ENCODE measurements at places on chromosomes 12 and 14.
A peak's percentile ranks its signal among the peaks of the same experiment; 100 is the strongest.

GRCh38 chr14:22689199-22689598 is 45.0 kb upstream of the OR6J1 start:
- no peak for DNase-seq

GRCh38 chr14:100972118-100972897 is 68.8 kb upstream of the RTL1 start:
- DNase-seq: no peak

DNA sequence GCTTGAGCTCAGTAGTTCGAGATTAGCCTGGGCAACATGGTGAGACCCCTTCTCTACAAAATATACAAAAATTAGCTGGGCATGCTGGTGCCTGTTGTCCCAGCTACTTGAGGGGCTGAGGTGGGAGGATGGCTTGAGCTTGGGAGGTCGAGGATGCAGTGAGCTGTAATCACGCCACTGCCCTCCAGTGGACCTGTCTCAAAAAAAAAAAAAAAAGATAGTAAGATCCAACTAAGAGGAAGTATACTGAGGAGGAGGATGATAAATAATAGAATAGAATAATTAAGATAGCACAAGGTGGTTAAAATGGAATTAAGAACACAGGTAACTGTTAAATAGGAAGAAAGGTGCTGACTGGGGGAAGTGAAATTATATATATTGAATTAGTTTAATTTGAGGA is 37.0 kb upstream of the BAZ1A start:
- no peak for DNase-seq

- no peak for DNase-seq
Measured at GRCh38 chr14:71243697-71244096, 336.4 kb downstream of the PCNX1 start.

- DNase-seq: no peak
Measured at GRCh38 chr12:91890742-91891141, 254.9 kb downstream of the BTG1 start.

DNA sequence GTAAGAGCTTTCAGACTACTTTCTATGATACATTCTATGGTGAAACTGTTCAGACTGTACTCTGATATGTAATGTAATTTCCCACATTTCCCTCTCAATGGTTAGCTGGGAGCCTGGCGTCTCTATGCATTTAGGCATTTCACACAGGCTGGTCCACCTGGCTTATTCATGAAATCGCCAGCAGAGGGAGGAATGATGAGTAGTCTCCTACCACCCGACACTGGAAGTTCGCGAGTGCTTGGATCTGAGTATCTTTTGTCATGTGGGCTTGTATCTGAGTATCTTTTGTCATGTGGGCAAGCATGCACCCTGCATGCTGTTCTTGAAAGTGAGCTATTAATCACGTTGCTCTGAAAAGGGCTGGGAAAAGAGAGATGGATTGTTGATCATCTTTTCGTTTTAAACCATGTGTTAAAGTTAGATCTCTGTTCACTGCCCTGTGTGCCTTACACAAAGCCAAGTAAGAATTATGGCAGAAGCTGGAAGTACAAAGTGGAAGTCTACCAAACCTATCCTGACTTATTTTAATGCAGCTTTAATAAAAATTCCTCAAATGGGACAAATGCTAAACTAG is 235.0 kb downstream of the ATP23 start:
- DNase-seq: peak; percentile 31

GRCh38 chr12:79057540-79057939 is 193.0 kb downstream of the SYT1 start:
- no peak for DNase-seq

- no peak for DNase-seq
Measured at GRCh38 chr12:115869604-115870003, 407.9 kb downstream of the MED13L start.

- DNase-seq: no peak
Measured at GRCh38 chr14:86518298-86518697, 988.4 kb downstream of the FLRT2 start.

- DNase-seq: no peak
Measured at GRCh38 chr14:24381363-24382063, 13.5 kb downstream of the NFATC4 start.

DNA sequence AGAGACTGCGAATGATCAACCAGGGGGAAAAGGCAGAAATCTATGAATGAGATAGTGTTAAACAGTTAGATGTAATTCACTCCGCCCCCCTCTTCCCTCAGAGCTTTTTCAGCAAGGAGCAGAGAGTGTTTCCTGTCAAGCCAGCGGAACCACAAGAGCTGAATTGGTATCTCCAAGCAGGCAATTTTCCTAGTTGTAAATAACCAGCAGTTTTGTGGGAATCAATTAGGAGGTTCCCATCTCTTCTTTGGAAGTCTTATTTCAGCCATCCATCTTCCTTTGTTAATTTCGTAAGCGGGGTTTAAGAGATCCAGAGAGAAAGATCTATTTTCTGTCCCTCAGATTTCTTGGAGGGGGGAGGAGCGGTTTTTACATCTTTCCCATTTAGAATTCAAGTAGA is 178.0 kb downstream of the FOXN3 start:
- DNase-seq: no peak

- DNase-seq: peak; percentile 22
Measured at GRCh38 chr14:31939934-31940333, 137.2 kb upstream of the ARHGAP5 start.

GRCh38 chr12:61896436-61896835 is 363.8 kb upstream of the USP15 start:
- peak; percentile 55 for DNase-seq

DNA sequence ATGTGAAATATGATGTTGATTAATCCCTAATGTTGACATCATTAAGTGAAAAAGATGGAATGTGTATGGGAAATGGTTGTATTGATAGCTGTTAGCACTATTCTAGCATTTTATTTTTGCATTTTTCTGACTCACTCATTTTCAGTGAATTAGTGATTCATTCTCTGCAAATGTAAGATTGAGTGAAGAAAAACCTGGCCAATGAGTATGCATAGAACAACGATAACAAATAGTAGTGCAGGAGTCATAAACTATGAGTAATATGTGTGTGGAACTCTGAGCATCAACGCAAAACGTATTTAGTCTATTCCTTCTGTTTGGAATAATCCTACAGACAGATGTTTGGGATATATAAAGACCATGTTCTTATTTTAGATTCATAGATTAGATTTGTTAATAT is 76.3 kb upstream of the RTL1 start:
- DNase-seq: no peak

- DNase-seq: no peak
Measured at GRCh38 chr14:53310412-53310811, 157.3 kb upstream of the DDHD1 start.

DNA sequence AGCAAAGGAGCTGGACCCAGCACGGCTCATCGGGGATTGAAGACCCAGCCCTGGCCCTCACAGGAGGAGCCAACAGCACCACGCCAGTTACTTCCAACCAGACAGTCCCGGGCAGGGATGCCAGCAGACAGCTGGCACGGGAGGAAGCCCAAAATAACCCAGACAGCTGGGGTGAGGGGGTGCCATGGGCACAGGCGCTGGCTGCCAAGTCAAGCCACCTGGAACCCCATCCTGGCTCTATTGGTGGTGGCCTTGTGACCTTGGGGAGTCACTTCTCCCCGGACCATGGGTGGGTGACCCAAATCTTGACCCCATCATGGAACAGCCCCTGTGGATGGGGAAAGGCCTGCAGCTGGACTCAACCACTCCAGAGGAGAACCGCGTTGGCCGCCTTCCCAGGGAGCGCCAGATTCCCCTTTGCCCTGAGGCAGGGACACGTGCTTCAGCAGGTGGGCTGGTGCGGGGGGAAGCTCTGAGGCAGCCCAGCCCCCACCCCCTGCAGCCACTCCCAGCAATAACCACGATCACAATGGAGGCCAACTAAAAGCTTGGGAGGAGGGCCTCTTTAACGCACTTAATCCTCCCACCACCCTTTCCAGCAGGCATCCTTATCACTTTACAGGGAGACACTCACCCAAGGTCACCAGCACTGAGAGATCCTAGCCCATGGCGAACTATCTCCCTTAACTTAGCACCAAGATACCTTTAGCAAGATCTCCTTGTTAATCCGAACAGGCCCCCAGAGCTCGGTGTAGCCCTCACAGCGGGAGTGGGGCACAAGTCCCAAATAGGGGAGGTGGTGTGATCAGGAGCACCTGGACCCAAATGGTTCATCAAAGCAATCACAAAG is 4.7 kb upstream of the RHOF start:
- peak; percentile 95 for DNase-seq

GRCh38 chr14:90483571-90483974 is 86.7 kb downstream of the CALM1 start:
- DNase-seq: peak; percentile 65

DNA sequence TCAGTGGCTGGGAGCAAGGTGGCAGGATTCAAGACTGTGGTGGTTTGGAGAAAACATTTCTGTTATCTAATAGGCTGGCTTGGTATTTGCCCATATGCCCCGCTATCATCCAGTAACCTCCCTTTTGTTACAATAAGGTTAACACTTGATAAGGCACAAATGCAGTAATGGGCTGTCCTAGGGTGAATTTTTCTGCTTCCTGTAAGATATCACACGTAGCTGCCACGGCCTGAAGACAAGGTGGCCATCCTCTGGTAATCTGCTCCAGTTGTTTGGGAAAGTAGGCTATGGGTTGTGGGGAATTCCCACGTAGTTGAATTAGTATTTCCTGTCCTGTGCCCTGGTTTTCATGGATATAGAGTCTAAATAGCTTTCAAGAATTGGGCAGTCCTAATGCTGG is 23.1 kb downstream of the ANG start:
- no peak for DNase-seq

- no peak for DNase-seq
Measured at GRCh38 chr12:126353604-126354003, 1288.4 kb downstream of the AACS start.

- DNase-seq: no peak
Measured at GRCh38 chr12:118428643-118429042, 52.3 kb downstream of the SUDS3 start.

- DNase-seq: no peak
Measured at GRCh38 chr12:13103391-13104033, at the start of gene GSG1. GSG1 (minus strand) TSS chr12:13103667; CDS start chr12:13103512, 155 bp downstream.

- DNase-seq: no peak
Measured at GRCh38 chr12:38392554-38393144, 76.1 kb downstream of the ALG10B start.

GRCh38 chr14:67618617-67619063 is 1.1 kb upstream of the ARG2 start:
- DNase-seq: peak; percentile 61

DNA sequence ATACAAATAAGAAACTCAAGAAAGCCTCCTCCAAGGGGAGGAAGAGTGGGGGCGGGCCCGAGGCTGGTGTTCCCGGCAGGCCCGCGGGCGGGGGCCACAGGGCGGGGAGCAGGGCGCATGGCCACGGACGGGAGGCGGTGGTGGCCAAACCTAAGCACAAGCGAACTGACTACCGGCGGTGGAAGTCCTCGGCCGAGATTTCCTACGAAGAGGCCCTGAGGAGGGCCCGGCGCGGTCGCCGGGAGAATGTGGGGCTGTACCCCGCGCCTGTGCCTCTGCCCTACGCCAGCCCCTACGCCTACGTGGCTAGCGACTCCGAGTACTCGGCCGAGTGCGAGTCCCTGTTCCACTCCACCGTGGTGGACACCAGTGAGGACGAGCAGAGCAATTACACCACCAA is 8.7 kb downstream of the DACT1 start:
- no peak for DNase-seq

GRCh38 chr12:125210104-125210755 is 145.0 kb downstream of the AACS start:
- no peak for DNase-seq

DNA sequence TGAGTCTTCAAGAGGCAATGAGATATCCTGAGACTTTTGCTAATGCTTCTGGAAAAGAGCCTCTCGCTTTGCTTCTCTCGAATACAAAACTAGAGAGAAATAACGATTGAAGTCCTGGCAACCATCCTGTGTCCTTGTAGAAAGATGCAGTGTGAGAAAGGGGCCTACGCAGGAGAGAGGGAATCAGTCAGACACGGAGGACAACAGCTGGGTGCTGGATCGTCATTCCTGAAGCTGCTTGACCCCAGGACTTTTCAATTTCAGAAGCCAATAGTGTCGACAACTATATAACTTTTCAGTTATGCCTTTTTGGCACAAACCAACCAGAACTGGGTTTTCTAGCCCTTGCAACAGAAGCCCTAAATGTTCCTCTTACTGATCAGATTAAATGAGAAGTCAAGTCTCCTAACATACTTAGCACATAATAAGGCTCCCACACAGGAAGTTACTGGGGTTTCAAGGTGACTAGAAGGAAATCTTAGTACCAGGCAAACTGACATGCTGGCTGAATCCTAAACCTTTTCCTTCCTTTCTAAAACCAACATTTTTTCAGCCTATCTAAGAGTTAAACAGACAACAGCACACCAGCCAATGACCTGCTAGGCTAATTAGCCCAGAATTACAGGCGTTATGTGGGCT is 755.6 kb downstream of the MED13L start:
- DNase-seq: no peak

- no peak for DNase-seq
Measured at GRCh38 chr12:105823810-105824209, 314.9 kb downstream of the NUAK1 start.

DNA sequence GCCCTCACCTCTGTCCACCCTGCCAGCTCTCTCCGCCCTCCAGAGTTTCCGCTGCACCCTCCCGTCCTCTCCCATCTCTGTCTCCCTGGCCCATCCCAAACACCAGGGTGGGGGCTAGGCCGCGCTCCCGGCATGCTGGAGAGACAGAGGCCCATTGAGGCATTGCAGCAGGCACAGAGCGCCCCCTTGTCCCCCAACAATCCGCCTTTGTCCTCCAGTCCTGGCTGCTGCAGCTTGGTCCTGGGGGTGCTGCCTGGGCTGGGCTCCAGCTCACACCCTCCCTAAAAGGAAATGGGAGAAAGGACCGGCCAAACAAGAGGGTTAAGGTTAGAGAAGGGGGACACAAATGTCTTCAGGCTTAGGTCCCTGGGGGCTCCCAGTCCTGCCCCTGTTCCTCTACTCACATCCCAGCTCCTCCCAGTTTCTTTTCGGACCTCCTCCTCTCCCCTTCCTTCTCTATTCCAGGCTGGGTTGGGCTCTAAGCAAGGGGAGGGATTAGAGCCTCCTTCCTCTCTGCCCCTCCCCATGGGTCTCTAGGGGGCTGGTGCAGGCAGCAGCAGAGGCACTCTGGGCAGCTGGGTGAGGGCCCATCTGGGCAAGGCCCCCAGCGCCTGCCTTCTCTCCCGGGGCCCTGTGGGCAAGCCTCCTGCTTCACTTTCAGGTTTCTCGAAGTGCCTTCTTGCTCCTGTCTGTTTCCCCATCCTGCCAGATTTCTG is at the start of gene CMTM5:
Gene CMTM5 (plus strand): TSS at position 565 of the 716 bp plus-strand sequence. CDS start 206 bp downstream, outside the sequence.
- DNase-seq: no peak

DNA sequence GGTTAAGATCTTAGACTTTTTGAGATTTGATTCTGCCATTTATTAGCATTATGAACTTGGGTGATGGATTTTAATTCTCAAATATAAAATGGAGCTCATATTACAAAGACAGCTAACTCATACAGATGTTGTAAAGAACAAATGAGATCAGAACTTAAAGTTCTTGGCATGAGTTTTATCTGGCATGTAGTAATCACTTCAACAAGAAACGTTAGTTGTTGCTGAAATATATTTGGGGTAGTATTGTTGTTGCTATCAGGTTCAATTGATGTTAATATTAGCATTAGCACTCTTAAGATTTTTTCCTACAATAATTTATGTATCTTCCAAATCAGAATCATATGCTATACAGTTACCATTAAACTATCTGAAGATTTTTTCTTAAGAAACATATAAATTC is 71.0 kb downstream of the SLC6A15 start:
- no peak for DNase-seq

Measured in NCI-H2081 (cell line).